T-helper 2 cell (primary cell): ENCODE measurements at places on chromosomes 16 and 17.

GRCh38 chr17:78929908-78930775, 5.0 kb upstream of the TIMP2 start:
- no peak for DNase-seq

- DNase-seq, result peak; percentile 68
Observed at GRCh38 chr17:74981979-74982662, 5.3 kb upstream of the CDR2L start.

- no peak for DNase-seq
Observed at GRCh38 chr17:7858522-7858810, 663 bp downstream of the CYB5D1 start.

GRCh38 chr17:43868226-43868994, 21.4 kb downstream of the CD300LG start:
- no peak for DNase-seq

- DNase-seq, result no peak
Observed at GRCh38 chr16:24730914-24731313, 1.5 kb downstream of the TNRC6A start.

- no peak for DNase-seq
Observed at GRCh38 chr17:57530508-57530907, 214.6 kb downstream of the CCDC182 start.

DNA sequence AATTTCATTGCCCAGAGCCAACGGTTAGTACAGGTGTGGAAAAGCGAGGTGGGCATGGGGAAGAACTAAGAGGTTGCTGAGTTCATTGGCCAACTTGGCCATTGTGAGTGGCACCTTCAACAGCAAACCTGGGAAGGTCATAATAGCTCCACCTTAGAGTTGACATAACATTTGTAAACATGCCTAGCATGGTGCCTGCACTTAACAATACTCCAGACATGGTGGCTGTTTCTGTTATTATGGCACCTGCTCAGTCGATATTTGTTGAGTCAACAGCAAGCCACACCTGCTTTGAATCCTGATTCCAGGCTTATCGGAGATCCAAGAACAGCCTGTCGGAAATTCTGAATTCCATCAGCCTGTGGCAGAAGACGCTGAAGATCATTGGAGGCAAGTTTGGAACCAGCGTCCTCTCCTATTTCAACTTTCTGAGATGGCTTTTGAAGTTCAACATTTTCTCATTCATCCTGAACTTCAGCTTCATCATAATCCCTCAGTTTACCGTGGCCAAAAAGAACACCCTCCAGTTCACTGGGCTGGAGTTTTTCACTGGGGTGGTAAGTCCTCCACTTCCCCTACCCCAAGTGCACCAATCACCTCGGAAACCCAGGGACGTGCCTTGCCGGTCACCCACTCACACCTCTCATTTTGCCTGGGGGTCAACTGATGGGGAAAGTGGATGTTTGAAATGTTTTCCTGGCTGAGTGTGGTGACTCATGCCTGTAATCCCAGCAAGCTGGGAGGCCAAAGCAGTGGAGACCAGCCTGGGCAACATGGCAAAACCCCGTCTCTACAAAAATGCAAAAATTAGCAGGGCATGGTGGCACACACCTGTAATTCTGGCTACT, 46.0 kb downstream of the TMC5 start:
- DNase-seq, result no peak

DNA sequence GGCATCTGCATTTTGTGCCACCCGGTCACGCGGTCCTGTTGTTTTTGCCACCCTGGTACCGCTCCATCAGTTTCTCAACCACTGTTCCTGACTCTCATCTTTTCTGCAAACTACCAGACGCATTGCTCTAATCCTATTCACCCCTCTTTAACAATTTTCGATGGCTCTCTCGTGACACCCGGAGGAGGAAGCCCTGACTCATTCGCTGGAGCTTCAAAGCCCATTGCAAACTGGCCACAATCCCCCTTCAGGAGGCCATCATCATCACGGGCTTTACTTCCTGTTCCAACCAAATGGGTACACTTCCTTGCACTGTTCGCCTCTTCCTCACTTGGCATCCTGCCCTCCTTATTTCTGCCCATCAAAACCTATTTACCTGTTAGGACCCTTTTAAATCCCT, 155.3 kb downstream of the RGS9 start:
- DNase-seq, result no peak

DNA sequence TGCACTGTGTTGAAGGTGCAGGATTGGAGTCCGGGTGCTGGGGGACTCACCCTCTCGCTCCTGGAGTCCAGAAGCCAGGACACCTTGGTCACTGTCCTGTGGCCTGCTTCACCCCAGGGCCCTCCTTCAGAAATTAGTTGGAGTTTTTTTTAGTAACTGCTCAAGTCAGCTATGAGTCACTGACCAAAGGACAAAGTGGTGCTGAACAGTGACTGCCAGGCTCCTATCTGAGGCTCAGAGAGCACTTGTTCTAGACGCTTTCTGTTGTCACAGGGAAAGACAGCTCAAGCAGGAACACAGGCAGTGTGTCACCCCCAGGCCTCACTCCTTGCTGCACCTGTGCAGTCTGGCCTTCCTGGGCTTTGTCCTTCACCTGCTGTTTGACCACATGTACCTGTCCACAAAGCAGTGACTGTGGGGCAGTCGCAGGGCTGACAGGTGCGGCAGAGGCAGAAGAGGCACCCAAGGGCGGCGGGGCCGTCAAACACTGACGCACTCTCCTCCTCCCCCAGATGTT, 4.1 kb upstream of the FAAP100 start:
- DNase-seq, result no peak

DNA sequence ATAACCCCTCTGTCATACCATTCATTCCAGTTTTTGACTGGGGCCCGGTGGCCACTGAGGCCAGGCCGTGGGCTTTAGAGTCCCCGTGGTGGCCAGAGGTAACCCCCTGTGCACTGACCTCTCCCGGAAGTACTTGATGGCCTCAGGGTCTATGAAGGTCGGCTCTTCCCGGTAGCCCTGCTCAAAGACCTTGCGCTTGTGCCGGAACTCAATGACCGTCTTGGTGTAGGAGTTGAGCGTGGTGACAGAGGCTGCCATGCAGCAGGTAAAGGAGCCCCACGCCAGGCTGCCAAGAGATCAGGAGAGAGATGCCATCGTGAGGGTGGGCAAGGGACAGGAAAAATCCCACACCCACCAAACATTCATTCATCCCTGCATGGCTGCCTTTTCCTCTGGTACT, 234.8 kb downstream of the GSG1L start:
- DNase-seq, result no peak

DNA sequence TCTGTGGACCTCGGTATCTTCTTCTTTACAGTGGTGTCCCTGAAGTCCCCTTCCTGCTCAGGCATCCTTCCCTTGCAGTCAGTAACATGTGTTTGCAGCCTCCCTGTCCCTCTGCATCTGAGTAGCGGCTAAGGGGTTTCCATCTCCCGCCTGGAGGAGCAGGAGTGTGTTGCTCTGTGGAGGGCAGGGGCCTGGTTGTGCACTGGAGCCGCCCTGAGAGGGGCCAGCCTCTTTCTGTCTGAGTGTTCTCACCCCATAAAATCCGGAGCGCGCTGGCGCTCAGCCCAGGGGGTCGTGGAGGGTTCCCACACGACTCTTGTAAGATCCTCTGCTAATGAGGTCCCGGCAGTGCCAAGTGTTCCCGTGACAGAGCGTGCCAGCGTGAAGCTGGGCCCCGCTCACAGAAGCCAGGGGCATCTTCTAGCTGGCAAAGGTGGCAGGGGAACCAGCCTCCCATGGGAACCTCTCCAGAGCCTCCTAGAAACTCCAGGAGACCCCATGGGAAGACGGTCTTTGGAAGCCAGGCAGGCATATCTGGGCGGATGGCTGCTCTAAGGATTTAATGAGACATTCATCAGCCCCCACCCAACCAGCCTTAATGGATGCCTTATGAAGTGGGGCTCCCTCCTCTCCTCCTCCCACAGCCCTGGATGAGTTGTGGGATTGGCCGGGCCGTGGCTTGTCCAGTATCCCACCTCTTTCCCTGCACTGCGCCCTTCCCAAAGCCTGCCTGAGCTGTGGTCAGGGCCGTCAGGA, 91.4 kb upstream of the GSE1 start:
- no peak for DNase-seq

GRCh38 chr17:83098241-83099085, 19.1 kb downstream of the METRNL start:
- no peak for DNase-seq

DNA sequence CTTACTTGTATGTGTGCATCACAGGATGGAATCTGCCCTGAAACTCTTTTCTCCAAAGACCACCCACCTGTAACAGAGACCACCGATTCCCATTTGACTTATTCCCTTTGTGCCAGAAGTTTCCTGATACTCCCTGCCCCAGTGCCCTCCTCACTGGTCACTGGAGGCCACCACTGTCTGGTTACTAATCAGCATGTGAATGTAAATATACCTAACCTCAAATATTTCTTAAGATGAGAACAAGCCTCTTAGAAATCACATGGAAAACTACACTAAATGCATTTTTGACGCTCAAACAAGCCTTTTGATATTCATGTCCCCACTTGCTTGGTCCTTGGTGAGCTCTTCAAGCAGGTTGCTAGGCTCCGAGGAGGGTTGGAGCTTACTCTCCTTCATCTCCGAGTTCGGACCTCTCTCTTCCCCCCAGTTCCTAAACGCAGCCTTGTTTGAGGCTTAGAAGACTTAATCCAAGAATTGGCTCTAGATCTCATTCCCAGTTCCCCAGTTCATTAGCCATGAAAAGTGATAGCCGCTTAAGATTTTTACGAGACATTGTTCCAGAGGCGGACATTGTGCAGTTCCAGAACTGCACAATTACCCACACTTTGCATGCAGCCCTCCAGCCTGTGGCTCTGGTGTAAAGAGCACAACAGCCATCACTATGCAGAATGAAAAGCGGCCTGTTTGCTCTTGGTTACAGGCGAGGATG, 579.2 kb upstream of the PSMD7 start:
- DNase-seq, result no peak

DNA sequence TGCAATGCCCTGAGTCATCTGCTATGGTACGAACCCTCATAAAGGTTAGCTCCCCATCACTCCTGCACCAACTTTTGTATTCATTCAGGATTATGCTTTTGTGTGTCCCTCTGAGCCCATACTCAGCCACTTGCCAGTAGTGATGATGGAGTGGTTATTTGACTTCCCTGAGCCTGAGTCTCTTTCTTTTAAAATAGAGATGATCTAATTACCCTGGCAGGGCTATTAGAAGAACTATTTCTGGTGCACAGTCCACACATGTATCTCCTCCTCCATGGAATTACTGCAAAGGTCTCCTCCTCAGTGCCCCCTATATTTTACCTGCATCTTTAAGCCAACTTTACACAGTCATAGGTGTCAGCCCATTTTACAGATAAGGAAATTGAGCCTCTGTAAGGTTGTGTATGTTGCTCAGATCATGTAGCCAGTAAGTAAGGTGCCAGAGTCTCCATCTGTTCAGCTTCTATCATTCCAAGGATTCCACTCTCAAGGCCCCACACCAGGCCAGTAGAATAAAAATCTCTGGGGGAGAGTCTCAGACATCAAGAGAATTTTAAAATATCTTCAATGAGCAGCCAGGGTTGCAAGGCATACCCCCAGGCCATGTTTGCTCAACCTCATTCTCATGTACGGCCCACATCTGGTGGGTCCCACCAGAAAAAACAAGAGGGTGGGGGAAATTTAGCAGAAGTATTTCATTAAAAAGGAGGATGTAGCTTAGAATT, 333.7 kb upstream of the HSBP1 start:
- DNase-seq, result no peak

DNA sequence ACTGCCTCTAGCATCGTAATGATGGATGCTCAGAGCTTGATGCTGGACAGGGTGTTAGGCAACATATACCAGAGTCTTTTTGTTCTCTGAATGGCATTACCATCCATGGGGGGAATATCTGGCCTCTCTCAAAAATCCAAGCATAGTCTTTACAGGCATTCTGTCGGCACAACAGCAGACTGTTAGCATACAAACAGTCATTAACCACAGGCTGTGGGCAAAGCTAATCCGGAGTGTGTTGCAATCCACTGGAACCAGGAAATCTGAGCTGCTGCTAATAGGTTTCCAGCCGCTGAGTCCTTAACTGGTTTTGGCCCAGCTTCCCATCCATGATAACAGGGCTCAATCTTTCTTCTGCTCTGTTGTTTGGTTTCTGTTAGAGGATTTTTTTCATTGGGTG, 371.9 kb downstream of the HS3ST3B1 start:
- no peak for DNase-seq

DNA sequence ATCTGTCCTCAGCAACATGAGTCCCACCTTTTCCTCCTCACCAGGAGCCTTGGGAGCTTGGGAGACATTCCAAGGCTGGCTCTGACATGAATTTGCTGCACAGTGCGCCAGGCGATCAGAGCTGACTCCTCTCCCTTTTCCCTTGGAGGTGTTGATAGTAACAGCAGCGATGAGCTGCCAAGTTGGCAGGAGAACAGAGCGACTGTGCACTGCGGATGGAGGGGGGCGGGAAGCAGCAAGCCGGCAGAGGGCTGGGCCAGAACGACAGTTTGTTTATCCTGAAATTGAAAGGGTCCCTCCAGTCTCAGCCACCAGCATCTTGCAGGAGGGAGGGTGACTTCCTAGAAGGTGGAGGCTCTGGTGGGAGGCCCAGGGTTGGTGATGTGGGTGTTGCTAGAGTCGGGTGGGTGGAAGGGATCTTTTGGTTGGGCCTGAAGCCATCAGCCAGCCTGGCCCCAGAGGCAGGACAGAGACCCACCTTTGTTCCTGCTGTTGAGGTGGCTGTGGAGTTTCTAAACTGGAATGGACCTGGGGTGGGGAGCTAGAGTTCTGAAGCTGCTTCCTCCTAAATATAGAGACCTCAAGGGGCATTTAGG, 22.5 kb upstream of the DYNLL2 start:
- DNase-seq, result no peak

DNA sequence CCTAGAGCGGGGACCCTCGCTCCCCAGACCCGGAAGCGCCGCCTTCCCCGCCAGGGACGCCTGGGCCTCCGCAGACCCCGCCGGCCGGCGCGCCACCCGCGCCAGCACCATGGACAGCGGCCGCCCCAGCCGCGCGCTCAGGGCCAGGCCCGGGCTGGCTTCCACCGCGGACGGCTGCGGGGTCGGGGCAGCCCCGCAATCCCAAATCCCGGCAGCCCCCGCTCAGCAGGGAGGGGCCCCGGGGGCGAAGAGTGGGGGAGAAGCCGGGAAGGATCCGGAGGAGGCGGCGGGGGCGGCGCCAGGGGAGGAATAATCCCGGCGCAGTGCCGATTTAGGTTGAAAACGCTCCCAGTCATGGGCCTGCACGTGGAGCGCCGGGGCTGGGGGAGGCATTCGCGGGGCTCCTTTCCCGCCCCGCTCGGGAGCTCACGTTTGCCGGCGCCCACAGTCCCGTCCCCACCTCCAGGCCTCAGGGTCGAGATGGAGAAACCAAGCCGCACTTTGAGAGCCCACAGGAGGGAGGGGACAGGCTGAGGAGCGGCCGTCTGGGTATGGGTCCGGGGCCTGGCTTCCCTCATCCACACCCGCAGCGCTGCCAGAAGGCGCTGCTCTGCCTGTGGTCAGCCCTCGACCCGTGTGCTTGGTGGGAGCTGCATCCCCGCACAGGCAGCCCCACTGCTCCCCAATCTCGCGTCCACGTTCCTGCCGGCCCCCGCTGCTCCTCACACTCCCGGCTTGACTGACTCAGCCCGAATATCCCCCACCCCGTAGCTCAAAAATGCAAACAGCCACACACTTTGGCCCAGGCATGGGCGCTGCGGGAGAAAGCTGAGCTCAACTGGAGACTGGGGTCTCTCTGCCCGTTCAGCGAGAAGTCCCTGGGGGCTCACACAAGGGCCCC, 4.7 kb downstream of the FBXL16 start:
- DNase-seq, result no peak
